Activated gamma-delta T cell treated with anti-CD3 and anti-CD28 coated beads, Interleukin-2, amount 50 U/mL, for 16 hours (primary cell): ENCODE measurements at places on chromosomes 5 and 9.

GRCh38 chr9:97695995-97696802 is 941 bp downstream of the XPA start:
- DNase-seq: no peak

DNA sequence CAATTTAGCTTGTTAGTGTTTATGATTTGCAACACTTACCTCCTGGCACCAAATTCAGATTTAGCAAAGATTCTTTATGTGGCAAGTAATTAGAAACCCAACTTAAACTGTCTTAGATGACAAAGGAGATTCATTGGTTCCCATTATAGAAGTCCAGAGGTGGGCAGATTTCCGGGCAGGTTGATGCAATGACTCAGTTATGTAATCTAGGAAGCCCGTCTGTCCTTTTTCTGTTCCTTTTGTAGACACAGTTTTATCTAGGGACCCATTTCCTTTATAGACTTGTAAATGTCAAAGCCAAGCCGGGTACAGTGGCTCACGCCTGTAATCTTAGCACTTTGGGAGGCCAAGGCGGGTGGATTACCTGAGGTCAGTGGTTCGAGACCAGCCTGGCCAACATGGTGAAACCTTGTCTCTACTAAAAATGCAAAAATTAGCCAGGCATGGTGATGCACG is 20.3 kb upstream of the ANKRD33B start:
- no peak for DNase-seq

GRCh38 chr9:130610862-130611707 is 31.7 kb downstream of the FUBP3 start:
- no peak for DNase-seq

- DNase-seq: no peak
Measured at GRCh38 chr9:122219856-122220672, 8.7 kb downstream of the LHX6 start.

- no peak for DNase-seq
Measured at GRCh38 chr5:71693828-71694427, 25.1 kb upstream of the CARTPT start.

- DNase-seq: no peak
Measured at GRCh38 chr5:55033568-55033967, 9.5 kb downstream of the GZMK start.

GRCh38 chr9:91740701-91741100 is 209.3 kb downstream of the ROR2 start:
- no peak for DNase-seq

DNA sequence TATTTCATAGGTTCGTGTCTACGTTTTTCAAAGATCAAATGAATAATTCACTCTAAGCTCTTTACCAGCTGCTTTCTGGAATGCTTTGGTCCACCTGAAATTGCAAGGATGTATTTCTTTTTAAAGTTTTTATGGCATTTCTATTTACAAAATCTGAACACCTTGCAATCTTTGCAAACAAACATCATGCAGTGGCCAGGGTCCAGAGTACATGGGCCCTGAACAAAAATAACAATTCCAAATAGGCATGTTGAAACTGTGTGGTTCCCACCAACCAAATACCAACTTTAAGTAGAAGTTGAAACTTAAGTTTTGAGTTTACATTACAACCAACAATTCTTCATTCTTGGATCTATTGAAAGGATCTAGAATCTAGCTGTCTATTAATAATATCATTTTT is 180.1 kb upstream of the FTMT start:
- no peak for DNase-seq

GRCh38 chr5:152631221-152631620 is 226.1 kb upstream of the NMUR2 start:
- DNase-seq: no peak

DNA sequence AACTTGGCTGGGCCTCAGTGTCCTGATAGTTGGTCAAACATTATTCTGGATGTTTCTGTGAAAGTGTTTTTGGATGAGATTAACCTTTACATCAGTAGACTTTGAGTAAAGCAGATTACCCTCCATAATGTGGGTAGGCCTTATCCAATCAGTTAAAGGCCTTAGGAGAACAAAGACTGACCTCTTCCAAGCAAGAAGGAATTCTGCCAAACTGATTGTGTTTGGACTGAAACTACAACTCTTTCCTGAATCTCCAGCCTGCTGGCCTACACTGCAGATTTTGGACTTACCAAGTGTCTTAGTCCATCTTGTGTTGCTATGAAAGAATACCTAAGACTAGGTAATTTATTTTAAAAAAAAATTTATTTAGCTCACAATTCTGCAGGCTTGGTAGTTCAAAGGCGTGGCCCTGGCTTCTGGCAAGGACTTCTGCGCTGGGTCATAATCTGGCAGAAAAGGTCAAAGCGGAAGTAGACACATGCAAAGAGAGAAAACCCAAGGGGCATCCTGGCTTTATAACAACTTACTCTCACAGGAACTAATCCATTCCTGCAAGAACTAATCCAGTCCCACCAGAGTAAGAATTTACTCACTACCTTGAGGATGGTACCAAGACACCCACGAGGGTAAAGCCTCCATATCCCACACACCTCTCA is 8.6 kb upstream of the ARHGEF37 start:
- no peak for DNase-seq

DNA sequence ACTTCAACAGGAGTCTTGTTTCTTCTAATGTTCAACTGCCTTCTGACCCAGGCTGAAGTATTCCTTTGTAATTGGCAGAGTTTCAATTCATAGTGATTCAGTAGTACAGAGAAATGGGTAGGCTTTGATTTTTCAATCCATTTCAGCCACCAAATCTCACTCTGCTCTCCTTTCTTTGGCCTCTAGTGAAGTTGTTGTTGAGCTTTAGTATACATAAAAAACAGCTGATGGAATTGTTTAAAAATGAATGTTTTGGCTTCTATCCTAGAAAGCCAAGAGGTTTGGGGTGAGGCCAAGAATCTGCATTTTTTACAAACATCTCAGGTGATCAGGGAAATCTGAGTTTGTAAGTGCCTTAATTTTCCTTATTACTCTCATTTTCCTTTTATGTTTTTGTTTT is 182.9 kb upstream of the MAP1B start:
- no peak for DNase-seq

GRCh38 chr5:146836226-146836842 is 42.2 kb downstream of the PPP2R2B start:
- no peak for DNase-seq

GRCh38 chr5:169788168-169788567 is 151.1 kb downstream of the DOCK2 start:
- no peak for DNase-seq

DNA sequence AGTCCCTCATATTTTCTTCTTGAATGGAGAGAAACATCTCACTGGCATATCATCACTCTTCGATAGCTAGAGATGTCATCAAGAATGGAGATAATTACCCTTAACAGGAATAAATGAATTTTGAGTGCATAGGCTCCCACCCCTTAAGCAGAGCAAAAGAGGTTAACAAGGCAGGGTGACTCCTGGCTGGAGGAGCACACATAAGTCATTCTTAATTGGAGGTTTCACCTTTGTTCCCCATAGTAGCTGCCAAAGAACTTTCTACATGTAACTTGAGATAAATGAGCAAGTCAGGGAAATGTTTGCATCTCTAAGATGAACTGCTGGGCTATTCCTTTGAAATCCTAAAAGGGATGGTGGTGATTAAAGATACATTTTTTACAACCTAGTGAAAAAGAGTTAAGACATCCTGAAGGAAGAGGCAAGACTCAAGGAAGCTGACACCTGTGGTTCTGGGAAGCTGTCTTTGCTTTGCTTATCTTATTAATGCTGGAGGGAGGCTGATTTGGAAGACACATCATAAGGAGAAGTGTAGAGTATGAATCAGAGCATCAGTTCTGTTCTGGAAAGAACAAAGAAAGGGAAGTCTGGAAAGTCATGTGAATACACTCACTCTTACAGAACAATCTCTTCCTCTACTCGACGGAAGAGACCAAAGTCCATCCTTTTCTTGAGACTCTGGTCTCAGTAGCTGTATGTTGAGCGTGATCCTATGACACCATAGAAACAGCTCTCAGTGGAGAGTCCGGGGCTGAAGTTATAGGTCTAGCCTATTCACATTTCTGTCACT is 326.3 kb downstream of the OSTF1 start:
- no peak for DNase-seq
